ENCODE measurements at places on chromosomes 7 and 10.

DNA sequence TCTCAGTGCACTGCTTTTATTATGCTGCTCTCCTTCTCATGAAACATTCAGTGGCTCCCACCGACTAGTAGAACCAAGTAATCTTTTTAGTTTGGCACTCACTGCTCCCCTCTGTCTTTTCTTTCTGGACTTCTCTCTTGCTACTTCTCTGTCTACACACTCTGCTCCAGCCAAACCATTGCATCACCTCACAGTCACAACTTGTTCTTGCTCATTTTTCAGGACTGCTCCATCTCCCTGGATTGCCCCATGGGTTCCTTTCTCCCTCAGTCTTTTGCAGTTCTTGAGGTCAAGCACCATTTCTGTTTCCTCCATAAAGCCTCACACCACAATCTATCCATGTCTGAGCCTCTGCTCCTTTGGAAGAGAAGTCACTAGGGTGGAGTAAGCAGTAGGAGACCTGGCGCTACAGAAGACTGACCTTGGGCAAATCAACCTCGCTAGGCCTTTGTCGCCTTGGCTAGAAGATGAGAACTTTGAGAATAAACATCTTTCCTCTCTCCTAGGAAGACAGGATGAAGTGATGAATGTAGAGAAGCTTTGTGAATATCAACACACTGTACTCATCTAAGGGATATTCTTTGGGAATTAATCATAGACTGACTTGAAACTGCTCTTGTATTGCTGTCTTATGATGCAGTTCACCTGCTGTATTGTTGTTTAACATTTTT is 186.2 kb downstream of the LRMDA start:
- no peak for DNase-seq

GRCh38 chr7:134438946-134439345 is 20.0 kb downstream of the AKR1B1 start:
- no peak for DNase-seq

DNA sequence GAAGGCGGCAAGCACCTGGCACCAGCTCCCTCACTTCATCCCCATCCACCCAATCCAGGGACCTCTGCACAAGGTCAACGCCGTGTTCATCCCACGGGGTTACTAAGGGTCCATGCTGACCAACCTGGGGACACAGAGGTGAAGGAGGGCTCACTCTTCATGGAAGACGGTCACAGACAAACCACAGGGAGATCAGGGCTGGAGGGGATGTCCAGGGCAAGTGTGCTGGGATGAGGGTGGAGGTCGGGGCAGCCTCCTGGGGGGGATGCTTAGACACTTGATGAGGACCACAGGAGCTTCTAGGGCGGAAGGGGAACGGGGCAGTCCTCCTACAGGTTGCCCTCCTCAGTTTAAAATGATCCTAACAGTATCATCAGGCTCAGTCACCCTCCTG is 46.7 kb downstream of the FAM53B start:
- no peak for DNase-seq

- no peak for DNase-seq
Measured at GRCh38 chr7:10770176-10770575, 203.5 kb upstream of the PHF14 start.

DNA sequence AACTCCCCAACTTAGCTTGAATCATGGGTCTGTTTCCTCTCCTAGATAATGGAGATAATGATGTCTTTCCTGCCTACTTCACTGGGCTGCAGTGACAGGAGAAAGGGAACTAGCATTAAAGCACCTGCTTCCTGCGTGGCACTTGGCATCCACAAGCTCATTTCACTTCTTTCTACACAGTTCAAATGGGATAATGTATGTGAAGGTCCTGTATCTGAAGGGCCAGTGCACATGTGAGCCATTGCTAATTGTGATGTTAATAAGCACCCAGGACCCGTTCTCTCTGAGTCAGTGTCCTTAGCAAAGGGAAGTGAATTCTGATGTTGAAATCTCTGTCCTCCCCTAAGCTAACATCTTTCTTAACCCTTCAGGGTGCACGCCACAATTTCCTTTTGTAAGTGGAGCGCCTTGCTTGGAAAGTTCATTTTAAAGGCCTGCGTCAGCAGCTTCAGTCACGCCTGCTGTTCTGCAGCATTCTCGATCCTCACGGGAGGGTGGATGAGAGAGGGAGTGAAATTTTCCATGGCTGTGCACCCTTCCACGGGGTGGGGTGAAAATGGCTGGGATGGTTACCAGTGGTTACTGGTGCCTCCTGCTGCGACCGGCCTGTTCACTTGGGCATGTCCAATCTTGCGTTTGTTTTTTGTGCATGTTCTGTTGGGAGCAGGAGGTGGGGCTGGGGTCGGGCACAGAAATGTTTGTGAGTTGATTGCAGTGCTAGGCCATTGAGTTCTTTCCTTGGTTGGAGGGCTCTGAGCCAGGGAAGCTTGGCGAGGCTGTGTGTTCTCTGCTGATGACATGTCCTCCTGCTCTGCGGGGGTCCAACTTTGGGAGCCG is 59.2 kb downstream of the HK1 start:
- DNase-seq = no peak

- DNase-seq = no peak
Measured at GRCh38 chr10:11842411-11842810, 19.3 kb downstream of the PROSER2 start.

DNA sequence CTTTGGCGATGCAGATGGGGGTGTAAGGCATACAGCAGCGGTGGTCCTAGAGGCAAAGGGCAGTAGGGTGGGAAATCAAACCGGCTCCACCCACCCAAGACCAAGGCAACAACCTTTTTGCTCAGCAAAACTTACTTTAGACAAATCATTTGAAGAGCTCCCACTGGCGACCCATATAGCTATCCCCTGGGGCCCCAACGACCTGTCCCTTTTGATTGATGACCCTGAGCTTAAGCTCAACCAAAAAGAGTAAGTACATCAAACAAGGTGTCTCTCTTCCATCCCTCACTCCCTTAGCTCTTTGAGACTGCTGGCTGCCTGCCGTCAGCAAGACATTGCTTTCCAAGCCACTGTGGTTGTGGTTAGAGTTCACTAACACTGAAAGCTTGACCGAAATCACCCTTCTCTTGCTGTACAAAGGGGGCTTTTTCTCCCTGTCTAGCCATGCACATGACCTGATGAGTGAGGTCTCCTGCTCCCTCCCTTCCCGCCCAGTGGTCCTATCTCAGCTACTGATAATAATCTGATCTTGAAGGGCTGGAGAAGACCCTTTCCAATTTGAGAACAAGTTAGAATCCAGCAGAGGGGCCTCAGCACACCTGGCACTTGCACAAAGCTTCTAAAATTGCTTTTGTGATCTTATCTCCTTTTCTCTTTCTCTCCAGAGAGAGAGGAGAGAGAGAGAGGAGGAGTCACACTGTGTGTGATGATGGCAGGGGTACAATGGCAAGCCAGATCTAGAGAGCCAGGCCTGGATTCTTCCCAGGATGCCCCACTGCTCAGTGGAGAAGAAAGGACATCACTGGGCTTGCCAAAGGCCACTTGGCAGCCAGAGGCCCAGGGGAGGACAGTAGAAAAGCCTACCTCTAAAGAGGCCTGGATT is 42.2 kb downstream of the XPNPEP1 start:
- no peak for DNase-seq

DNA sequence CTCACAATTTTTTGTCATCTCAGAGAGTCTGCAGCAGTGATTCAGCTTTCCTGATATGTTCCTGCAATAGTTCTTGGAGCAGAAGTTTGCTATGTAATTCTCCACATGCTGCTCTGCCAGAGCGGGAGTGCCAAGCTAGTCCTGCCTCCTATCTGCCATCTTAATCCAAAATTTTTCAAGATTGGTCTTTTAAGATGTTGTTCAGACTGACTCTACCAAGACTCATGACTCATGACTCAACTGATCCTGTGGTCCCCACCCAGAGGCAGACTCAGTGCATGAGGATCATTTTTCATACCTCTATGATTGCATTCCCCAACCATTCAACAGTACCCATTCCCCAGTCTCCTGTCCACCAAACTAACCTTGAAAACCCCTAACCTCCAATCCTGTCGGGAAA is 470.8 kb downstream of the INHBA start:
- DNase-seq = no peak

DNA sequence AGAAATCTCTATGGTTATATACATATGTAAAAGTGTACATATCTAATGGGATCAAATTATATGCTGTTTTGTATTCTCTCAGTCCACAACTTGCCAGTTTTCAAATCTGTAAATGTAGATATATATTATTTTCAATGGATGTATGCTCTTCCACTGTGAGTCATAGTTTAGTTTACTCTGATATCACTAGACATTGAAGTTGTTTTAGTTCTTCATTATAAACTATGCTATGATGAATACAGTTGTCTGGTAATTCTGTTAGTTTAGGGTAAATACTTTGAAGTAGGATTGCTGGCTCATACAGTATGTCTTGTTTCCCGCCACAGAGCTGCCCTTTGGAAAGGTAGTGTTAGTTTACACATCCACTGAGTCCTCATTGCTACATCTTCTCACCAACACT is 25.2 kb downstream of the SDK1 start:
- no peak for DNase-seq

Measured in esophagus squamous epithelium (tissue), 5 donors.